ENCODE measurements at places on chromosomes 16 and 17. TPM values are rescaled to one million over a fixed set of nuclear protein-coding genes. Genes with fewer than 3 reads are reported as not detected.

DNA sequence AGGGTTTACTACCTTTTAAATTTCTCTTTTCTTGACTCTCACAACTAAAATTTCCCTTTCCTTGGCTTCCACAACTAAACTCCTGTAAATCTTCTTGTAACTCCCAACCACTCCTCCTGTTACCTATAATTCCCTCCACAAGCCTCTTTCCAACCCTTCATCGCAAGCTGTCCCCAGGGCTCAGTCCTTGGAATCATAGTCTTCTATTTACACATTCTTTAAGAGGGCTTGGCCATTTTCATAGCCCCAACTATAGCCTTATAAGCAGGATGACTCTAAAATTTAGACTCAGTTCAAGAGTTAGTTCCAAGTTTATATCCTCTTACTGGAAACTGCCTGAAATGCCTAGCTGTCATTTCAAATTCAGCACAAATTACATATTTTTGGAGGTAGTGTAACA, 23.9 kb downstream of the GLG1 start:
- peaks cover 57% of the 10 kb centered on the region for H3K4me1 ChIP-seq
- H3K36me3 ChIP-seq = no peaks in the 10 kb centered on the region
- H3K27ac ChIP-seq = no peak overlapping the region
- no peak overlapping the region for H3K4me3 ChIP-seq
- no peaks in the 10 kb centered on the region for H3K27me3 ChIP-seq

DNA sequence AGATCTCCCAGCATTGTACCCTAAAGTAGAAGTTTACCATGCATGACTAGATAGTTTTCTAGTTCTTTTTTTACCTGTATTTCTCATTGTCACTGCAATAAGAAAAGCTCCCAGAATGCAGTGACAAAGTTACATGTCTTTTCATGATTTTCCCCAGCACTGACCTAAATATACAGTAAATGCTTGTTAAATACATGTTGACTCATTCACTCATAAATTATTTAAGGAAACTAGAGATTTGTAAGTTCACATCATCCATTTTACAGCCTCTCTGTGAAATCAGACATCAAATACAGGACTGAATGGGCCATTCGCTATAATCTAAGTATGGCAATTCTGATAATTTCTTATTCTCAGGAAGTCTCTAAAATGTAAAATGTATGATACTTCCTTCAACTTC, 258.9 kb upstream of the AXIN2 start:
- H3K4me1 ChIP-seq = no peaks in the 10 kb centered on the region
- no peak overlapping the region for H3K27ac ChIP-seq
- no peaks in the 10 kb centered on the region for H3K36me3 ChIP-seq
- no peak overlapping the region for H3K4me3 ChIP-seq
- no peaks in the 10 kb centered on the region for H3K27me3 ChIP-seq

- no peaks in the 10 kb centered on the region for H3K36me3 ChIP-seq
- H3K4me1 ChIP-seq = no peaks in the 10 kb centered on the region
- no peak overlapping the region for H3K27ac ChIP-seq
- H3K27me3 ChIP-seq = no peaks in the 10 kb centered on the region
Measured at GRCh38 chr17:80445726-80446110, 30.7 kb downstream of the NPTX1 start.

GRCh38 chr17:16383216-16383615, 2.3 kb downstream of the UBB start:
- no peak overlapping the region for H3K27ac ChIP-seq
- DNase-seq = no peak
- H3K4me1 ChIP-seq = peaks cover 14% of the 10 kb centered on the region
- H3K4me3 ChIP-seq = no peak overlapping the region
- peaks cover 13% of the 10 kb centered on the region for H3K36me3 ChIP-seq

DNA sequence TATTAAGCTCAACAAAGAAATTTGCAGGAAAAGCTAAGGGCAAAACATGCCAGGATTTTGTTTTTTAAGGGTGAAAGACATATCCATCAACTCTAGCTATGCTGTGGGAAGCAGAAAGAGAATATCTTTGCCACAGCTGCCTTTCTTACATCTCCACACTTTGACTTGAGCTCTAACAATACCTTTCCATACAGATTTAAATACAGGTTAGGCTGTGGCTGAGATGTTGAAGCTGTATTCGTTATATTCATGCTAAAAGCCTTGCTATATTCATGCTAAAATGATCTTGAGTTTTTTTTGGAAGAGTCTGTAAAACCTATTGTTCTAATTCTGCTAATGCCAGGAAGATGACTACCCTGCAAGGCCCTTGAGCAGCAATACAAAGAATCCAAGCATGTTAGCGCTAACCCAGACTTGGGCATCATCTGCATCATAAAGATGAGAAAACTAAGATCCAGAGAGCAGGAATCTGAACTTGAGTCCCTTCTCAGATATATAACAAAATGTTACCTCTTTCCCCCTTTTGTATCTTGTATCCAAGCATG, 204.8 kb upstream of the C17orf78 start:
- H3K36me3 ChIP-seq = no peaks in the 10 kb centered on the region
- H3K27ac ChIP-seq = no peak overlapping the region
- no peaks in the 10 kb centered on the region for H3K27me3 ChIP-seq
- H3K4me1 ChIP-seq = no peaks in the 10 kb centered on the region

- H3K27me3 ChIP-seq = no peaks in the 10 kb centered on the region
- H3K27ac ChIP-seq = peak overlapping the region; percentile 95
- no peak for DNase-seq
- peaks cover 6% of the 10 kb centered on the region for H3K36me3 ChIP-seq
- peak overlapping the region; percentile 83 for H3K4me3 ChIP-seq
Measured at GRCh38 chr16:29994600-29995323, 655 bp downstream of the HIRIP3 start.

GRCh38 chr16:68200088-68200783, 35.7 kb downstream of the ESRP2 start:
- H3K36me3 ChIP-seq = peaks cover 9% of the 10 kb centered on the region
- H3K4me1 ChIP-seq = no peaks in the 10 kb centered on the region
- no peak overlapping the region for H3K4me3 ChIP-seq
- no peak for DNase-seq
- no peaks in the 10 kb centered on the region for H3K27me3 ChIP-seq

GRCh38 chr17:21202512-21202911, 11.4 kb downstream of the TMEM11 start:
- no peak for DNase-seq
- no peak overlapping the region for H3K4me3 ChIP-seq
- H3K27me3 ChIP-seq = no peaks in the 10 kb centered on the region
- H3K27ac ChIP-seq = no peak overlapping the region

GRCh38 chr17:79672496-79672895, 58.2 kb upstream of the ENPP7 start:
- no peaks in the 10 kb centered on the region for H3K36me3 ChIP-seq
- no peak overlapping the region for H3K4me3 ChIP-seq
- DNase-seq = no peak
- no peaks in the 10 kb centered on the region for H3K4me1 ChIP-seq
- H3K27me3 ChIP-seq = peaks cover 5% of the 10 kb centered on the region
- H3K27ac ChIP-seq = no peak overlapping the region

GRCh38 chr16:75304521-75305363, 53.3 kb upstream of the BCAR1 start:
- H3K27ac ChIP-seq = no peak overlapping the region

AANAT gene
- not detected for total RNA-seq

GRCh38 chr16:1689853-1690252, 11.8 kb downstream of the JPT2 start:
- H3K27me3 ChIP-seq = no peaks in the 10 kb centered on the region
- H3K4me3 ChIP-seq = no peak overlapping the region
- no peak for DNase-seq
- H3K36me3 ChIP-seq = peaks cover 45% of the 10 kb centered on the region

- no peak overlapping the region for H3K4me3 ChIP-seq
- H3K4me1 ChIP-seq = no peaks in the 10 kb centered on the region
- H3K27ac ChIP-seq = no peak overlapping the region
- H3K36me3 ChIP-seq = no peaks in the 10 kb centered on the region
- no peak for DNase-seq
- H3K27me3 ChIP-seq = no peaks in the 10 kb centered on the region
Measured at GRCh38 chr17:19248928-19249574, 11.9 kb downstream of the EPN2 start.

DNA sequence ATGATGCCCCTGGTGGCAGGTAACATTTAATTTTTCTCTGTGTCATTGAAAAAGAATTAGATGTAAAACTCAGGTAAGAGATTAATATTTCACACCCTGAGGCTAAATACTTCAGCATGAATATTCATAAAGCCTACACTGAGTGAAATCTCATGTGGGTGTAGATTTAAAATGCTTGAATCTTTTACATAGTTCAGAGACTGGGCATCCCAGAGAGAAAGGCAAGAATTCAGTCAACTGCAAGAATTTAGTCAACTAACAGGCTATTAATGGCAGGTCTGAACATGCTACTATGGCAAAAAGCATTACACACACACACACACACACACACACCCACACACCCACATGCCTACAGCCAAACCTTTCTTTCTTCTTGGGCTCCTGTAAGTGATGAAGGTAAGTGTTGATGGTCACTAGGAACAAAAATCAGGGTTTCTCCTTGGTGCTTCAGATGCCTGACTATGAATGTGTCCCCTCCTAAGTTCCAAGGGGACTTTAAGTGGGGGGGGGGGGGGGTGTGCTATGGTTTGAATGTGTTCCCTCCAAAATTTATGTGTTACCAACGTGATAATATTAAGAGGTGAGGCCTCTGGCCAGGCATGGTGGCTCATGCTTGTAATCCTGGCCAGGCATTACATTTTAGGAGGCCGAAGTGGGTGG, 63.7 kb upstream of the PSMD7 start:
- H3K27ac ChIP-seq = no peak overlapping the region
- H3K27me3 ChIP-seq = no peaks in the 10 kb centered on the region
- no peaks in the 10 kb centered on the region for H3K4me1 ChIP-seq
- no peak for DNase-seq
- no peaks in the 10 kb centered on the region for H3K36me3 ChIP-seq

OR2C1 gene
- total RNA-seq = not detected

AGRP gene
- total RNA-seq = not detected

GRCh38 chr17:1003972-1004768, 7.2 kb downstream of the TIMM22 start:
- no peak for DNase-seq
- H3K4me1 ChIP-seq = no peaks in the 10 kb centered on the region

GRCh38 chr16:57306676-57307341, 22.3 kb upstream of the PLLP start:
- no peak overlapping the region for H3K4me3 ChIP-seq
- H3K27me3 ChIP-seq = no peaks in the 10 kb centered on the region
- H3K36me3 ChIP-seq = no peaks in the 10 kb centered on the region

BRIP1 gene
- total RNA-seq = 11.3 TPM

- no peaks in the 10 kb centered on the region for H3K4me1 ChIP-seq
- H3K4me3 ChIP-seq = no peak overlapping the region
- no peaks in the 10 kb centered on the region for H3K36me3 ChIP-seq
- DNase-seq = no peak
- H3K27ac ChIP-seq = no peak overlapping the region
- H3K27me3 ChIP-seq = peaks cover 5% of the 10 kb centered on the region
Measured at GRCh38 chr17:79632432-79632735, 21.5 kb upstream of the RBFOX3 start.

- no peaks in the 10 kb centered on the region for H3K4me1 ChIP-seq
- H3K4me3 ChIP-seq = no peak overlapping the region
- H3K27ac ChIP-seq = no peak overlapping the region
- no peaks in the 10 kb centered on the region for H3K36me3 ChIP-seq
- no peaks in the 10 kb centered on the region for H3K27me3 ChIP-seq
Measured at GRCh38 chr17:13491491-13491890, 110.2 kb downstream of the HS3ST3A1 start.

DNA sequence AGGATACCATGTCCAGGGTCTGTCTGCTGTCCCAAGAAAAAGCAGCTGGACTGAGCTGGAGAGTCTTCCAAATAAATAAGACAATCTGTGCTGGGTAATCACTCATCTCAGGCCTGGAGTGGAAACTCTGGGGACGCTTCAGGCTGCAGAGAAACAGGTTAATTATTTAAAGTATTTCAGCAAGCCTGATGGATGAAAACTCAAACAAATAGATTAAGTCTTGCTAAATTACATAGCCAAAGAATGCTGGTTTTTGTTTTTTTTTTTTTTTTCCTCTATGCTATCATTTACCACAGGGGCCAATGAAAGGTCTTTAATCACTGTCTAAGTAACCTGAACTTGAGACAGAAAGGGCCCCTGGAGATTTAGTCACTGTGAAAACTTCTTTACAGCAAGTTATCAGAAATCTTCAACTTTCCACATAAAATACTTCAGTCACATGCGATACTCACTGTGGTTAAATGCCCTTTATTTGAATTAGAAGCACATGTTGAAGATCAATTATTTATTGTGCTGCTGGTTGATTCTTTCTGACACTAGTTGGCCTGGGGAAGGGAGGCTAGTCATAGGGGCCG, 31.0 kb upstream of the KCNJ2 start:
- no peaks in the 10 kb centered on the region for H3K36me3 ChIP-seq
- DNase-seq = no peak
- no peaks in the 10 kb centered on the region for H3K4me1 ChIP-seq
- no peak overlapping the region for H3K4me3 ChIP-seq
- H3K27me3 ChIP-seq = no peaks in the 10 kb centered on the region
- H3K27ac ChIP-seq = no peak overlapping the region

- DNase-seq = no peak
- H3K36me3 ChIP-seq = no peaks in the 10 kb centered on the region
- H3K4me3 ChIP-seq = peak overlapping the region; percentile 70
Measured at GRCh38 chr17:63621229-63621683, 961 bp upstream of the MAP3K3 start.
